ENCODE measurements at places on chromosomes 3 and 15.

GRCh38 chr3:127339928-127340861 is 52.3 kb upstream of the PRR20G start:
- DNase-seq = no peak

DNA sequence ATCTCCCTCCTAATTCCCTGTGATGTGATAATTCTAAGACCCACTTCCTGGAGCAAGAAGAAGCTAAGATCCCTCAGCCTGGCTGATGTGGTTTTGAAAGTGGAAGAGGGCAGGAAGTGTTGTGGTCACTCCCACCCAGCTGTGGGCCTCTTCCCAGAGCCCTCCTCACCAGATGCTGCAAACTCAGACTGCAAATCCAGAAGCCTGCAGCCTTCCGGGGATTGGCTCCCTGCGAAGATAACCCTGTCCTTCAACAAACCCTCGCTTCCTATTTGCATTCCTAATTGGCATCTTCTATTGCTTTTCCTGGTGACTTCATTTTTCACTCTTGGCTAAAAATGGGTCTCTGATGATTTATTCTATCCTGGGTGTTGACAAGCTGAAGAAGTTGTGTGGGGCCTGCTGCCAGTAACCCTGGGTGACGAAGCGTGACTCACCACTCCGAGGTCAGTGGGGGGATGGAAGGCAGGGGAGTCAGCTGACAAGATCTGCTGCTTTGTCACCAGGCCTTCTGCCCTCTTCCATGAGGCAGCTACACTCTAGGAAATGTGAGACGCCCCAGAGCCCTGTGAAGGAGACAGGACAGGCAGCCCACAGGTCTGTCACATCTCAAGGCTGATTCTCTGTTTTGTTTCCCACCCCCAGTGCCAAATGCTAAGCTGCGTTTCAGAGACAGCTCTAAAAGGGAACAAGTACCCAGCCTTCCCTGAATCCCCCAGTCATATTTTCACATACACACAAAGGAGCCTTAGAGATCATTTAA is 99.7 kb upstream of the LIPC start:
- peak; percentile 97 for DNase-seq

DNA sequence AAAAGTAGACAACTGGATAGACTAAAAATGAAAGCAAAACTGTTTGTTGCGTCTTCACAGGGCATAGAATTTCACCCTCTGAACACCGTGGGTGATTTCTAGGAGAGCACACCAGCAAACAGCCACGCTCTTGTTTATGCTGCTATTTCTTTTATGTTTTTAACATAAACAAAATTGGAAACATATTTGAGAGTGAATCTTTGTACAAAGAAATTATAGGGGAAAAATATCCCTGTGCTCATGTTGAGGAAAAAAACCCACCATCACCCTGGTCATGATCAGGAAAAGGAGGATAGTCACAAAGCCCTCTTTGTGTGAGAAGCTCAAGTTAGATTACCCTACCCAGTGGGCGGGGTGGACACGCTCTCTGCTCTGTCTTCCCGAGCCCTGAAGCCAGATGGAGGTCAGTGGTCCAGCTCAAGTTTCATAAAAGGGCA is 313.3 kb downstream of the SATB1 start:
- no peak for DNase-seq

DNA sequence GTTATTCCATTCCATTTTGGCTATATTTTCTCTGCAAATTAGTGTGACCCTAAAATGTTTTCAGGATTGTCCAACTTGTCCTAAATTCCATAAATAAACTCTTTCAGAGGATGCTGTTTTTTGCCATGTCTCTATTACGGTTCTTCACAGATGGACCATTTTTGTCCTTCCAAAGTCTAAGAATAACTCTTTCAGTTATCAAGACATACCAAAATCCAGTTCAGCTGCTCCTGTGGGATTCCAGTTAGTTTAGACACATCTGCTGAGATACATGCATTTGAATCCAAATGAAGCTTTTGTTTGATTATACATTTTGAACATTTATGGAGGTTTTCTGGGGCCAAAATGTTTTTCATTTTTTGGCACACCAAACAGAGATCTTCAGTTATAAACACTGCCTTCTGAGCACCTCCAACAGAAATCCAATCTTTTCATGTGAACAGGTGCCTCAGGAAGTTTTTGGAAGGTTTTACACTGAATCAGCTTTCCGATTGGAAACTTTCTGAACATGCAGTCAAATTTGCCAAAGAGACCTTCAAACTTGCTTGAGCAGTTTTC is 80.7 kb downstream of the TIGIT start:
- no peak for DNase-seq

GRCh38 chr3:39849992-39850715 is 40.7 kb downstream of the MYRIP start:
- DNase-seq = peak; percentile 56

DNA sequence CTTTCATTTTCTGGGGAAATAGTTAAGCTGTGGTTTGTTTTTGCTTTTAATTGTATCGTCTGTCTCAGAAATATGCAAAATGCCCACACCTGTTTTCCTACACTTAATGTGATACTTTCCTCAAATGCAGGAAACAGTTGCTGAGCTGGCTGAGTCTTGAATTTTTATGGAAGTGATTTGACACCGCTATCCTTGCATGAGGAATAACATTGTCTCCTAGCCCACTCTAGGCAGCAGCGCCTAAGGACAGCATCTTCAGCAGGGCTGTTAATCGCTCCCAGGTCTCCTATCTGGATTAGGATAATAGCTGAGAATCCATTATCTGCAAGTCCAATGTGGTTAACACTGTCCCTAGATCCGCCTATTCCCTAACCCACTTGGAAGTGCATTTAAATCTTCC is 132.6 kb upstream of the NR2E3 start:
- DNase-seq = no peak

DNA sequence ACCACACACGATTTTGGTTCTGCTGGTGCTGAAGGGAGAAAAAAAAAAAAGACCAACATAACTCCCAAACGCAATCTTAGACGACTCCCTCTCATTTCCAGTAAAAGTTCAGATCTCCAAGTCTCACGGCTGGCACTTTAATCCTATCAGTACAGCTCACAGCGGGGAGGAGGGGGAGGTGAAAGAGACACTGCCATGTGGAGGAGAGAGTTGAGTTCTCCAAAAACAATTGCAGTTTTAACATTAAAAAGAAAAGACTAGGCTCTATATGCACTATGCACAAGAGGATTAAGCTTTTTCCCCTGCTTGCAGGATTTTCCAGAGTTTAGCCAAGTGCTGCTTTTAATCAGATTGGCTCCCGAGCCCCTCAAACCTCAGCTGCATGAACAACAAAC is 16.8 kb downstream of the BMF start:
- peak; percentile 54 for DNase-seq

GRCh38 chr3:34891941-34892340 is 747.4 kb upstream of the ARPP21 start:
- DNase-seq = no peak

DNA sequence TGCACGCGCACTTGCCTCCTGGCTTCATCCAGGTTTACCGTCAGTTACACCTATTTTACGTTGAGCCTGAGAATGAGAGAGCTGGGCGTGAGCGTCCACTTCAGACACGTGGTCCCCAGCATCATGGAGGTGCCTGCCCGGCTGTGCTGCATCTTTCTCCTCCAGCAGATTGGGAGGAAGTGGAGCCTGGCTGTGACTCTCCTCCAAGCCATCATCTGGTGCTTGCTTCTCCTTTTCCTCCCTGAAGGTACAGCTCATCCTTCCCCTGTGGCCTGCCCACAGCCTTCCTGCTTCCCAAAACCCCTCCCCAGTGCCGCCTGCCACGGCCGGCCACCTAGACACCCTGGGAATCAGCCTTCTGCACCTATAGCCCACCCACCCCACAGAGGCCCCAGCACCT is 31.6 kb downstream of the SLC22A14 start:
- DNase-seq = no peak

DNA sequence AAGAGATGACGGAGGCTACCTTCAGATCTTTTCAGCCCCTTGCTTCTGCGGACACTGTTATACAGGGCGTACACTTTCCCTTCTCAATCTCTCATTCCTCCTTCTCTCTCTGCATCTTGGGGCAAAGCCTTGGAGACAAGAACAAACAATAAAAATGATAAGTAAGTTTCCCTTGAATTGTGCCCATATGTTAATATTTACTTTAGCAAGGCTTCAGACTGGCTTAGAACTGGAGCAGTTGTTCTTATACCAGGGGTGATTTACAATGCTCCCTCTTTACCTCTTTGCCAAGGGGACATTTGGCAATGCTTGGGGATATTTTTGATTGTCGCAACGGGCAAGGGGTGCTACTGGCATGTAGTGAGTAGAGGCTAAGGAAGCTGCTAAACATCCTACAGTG is 29.4 kb downstream of the TIMMDC1 start:
- no peak for DNase-seq

DNA sequence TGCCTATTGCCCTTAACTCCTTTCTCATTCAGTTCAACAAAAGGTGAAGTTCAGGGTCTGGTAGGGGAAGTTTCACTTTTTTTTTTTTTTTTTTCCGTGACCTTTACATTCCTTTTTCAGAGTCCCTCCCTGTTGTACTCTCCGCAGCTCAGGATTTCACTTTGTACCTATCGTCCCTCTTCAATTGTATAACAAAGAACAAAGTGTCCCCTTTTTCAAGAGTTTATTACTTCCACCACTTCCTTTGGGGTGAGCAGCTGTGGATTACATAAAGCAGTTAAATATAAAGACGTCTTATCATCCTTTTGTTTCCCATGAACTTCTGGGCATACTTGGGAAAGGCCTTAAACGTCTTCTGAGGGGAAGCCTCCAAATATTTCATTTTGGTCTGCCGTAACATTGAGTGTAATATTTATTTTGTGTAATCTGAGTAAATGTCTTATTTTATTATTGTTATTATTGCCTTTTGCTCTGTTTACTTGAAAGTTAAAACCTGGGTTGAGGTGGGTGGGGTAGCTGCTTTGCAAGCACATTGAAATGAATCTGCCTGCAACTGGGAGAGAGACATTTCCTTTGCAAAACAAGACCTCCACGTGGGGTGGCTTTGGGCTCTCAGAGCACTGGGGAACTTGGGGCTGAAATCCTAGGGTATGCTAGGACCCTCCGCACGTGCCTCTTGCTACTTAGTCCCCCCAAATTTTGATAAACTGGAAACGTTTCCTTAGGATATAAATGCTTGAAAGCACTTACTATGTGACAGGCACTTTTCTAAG is 169.4 kb downstream of the MCTP2 start:
- no peak for DNase-seq

GRCh38 chr3:141052201-141053069 is 1.3 kb downstream of the SPSB4 start:
- DNase-seq = peak; percentile 68

DNA sequence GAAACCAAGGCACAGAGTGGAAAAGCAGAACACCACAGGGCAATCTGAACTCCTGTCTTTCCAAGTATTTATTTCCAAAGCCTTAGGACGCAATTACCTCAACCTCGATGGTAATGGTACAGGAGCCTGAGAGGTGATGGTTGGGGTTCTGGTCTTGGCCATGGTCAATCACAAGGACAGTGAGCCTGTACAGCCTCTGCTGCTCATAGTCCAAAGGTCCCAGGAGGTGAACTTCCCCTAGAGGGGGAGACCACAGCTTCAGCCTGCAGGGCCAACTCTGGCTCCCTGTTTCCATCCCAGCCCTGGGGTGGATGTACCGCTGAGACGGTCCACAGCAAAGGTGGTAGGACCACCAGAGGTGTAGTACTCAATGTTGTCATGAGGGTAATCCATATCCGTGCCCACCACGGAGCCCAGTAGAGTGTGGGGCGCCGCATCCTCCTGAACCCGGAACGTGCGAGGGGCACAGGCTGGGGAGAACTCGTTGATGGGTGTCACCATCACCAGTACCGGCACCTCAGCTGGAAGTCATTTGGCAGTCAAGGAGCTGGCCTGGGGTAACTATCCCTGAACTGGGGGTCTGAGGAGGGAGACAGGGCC is 6.1 kb downstream of the CDHR4 start:
- no peak for DNase-seq

DNA sequence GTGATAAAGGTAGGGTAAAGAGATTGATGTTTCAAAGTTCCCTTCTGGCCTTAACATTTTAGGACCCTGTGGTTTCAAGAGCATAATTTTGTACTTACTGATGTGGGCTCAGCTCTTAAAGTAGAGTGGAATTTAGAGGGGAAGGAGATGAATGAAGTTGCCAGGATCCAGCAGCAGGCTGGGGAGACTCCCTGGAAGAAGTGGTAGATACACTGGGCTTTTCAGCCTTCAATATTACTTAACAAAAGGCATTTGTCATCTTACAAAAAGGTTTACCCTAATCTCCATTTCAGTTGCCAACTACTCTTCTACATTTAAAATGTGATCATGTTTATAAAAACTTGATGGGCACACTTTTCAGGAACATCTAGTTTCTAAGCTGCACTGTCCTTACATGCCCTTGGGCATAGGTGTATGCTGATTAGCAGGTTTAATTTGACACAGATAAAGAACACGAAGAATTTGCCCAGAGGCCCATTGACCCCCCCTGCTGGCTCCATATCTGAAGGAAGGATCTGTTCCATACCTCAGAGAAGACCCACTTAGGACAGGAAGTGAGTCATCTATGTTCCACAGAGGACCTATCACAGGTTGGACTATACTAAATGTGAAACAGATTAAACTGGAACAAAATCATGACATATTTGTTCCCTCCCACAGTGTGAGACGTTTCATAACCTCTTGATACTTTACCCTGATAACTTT is 93.0 kb upstream of the LPP start:
- DNase-seq = no peak
